ENCODE measurements at places on chromosomes 13 and 19.

- no peak for DNase-seq
Observed at GRCh38 chr19:17737690-17738153, 13.6 kb upstream of the FCHO1 start.

GRCh38 chr19:28633319-28634018 is 579.5 kb downstream of the UQCRFS1 start:
- DNase-seq = no peak

DNA sequence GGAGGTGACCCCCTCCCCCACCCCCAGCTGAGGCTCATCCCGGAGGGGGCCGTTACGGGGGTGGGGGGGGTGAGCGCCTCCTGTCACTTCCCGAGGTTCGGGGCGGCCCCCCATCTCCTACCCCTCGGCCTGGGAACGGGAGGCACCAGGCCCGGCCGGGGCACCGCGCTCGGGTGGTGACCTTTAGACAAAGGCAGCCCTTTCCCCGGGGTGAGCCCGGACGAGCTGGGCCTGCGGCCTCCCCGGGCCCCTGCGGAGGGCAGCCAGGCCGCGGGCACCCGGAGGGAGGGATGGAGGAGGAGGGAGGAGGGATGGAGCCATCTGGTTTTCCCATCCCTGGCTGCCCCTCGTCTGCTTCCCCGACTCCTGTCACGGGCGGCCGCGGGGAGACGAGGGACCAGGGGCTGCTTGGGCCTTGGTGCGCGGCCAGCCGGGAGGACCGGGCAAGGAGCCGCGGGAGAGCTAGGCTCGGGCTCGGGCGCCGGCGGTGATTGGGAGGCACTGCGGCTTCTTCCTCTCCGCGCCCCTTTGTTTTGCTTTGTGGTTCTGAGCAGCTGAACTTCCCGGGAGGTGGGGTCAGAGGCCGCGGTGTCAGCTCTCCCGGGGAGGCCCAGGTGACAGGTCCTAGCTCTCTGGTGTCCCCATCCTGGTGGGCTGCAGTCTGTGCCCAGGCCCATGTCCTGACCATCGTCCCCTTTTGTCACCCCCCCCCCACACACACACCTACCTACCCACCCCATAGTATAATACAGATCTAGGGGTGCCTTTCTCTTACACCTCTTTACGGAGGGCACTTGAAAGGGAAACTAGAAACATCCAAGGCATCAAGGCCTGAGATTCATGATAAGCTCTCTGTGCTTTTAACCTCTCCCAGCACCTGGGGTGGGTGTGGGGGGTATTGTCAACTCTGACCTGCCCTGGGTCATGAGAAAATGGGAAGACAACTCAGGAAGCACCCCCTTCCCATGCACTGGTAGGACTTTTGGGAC is 1.3 kb downstream of the BICRA start:
- no peak for DNase-seq

GRCh38 chr19:38035515-38036495 is 128.8 kb downstream of the SIPA1L3 start:
- DNase-seq = no peak

DNA sequence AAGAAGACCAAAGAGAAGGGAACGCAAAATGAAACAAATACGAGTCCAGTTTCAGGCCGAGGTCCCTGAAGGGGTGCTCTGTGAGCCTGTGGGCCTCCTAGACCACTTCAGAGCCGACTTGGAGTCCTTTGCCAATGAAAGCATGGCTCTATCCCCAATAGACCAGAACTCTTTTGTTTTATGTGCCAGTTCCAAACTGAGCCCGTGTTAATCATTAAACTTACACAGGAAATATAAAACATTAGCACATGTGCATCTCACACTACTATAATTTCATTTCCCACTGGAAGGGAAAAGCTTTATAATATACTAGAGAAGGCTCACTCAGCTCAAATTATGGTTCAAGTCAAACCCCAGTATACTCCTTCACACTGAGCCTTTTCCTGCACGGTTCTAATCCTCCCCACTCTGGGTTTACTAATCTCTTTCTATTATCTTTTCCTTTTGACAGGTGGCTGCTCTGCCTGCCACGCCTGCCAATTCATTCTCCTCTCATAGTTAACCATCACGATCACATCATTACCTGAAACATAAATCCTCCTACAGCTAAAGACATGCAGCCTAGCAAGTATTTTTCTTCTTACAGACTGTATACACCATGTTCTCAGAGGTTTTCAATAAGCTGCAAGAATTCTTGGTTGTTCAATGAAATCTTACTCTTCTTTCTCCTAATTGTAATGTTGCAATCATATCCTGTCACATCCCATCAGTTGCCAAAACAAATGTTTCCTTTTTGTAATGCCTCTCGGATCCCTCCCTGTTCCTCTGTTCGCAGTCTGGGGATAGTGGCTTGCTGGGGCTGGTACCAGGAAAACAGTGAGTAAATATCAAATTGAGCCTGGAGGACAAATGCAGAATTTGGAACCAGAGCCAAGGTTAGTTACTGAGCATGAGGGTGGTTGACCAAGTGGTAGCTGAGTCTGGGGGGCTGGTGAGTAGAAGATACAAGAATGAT is 18.8 kb upstream of the WASF3 start:
- DNase-seq = no peak

GRCh38 chr19:28196101-28196500 is 1016.9 kb downstream of the UQCRFS1 start:
- no peak for DNase-seq

- DNase-seq = peak; percentile 48
Observed at GRCh38 chr13:27379694-27380641, 44.5 kb upstream of the GTF3A start.

- DNase-seq = no peak
Observed at GRCh38 chr13:109899316-109899715, 112.9 kb upstream of the IRS2 start.

- DNase-seq = no peak
Observed at GRCh38 chr13:20891034-20891433, 11.5 kb downstream of the XPO4 start.

GRCh38 chr13:106986687-106987426 is 418.9 kb upstream of the ARGLU1 start:
- DNase-seq = no peak

DNA sequence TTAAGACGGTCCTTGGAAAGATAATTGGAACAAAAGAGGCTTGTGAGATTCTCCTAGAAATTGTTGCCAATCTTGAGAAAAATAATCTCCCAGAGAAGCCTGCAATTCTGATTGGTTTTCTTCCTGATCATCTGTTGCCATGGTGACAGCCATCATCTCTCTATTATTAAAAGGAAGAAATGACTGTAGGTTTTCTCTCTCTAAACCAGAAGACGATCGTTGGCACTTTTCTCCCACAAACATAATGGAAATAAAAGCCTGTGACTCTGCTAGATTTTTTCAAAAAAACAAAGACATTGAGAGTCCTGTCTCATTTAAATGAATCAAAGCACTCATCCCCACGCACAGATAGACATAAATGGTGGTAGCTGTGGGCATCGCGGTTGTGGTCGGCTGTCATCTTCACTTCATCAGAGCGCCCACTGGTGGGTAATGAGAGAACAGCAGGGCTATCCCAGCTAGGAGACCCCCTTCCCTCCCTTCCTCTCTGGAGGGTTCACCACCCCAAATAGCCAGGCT is 21.7 kb upstream of the CALM3 start:
- DNase-seq = no peak

- no peak for DNase-seq
Observed at GRCh38 chr19:38842439-38843174, 7.2 kb downstream of the HNRNPL start.

GRCh38 chr13:20703780-20704458 is 420 bp downstream of the IL17D start:
- peak; percentile 70 for DNase-seq

DNA sequence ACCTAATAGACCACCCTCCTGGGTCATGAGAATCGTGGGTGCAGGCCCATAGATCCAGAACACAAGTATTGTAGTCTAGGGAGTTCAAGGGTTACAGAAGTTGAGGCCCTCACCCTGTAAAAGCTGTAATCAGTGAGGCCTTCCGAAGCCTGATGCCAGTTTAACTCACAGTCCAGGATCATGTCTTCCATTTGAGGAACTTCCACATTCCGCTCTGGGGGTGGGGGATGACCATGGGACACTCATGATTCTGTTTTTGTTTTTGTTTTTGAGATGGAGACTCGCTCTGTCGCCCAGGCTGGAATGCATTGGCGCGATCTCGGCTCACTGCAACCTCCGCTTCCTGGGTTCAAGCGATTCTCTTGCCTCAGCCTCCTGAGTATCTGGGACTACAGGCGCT is 1.7 kb upstream of the RASIP1 start:
- DNase-seq = no peak

GRCh38 chr19:10126213-10126639 is 6.5 kb upstream of the EIF3G start:
- DNase-seq = no peak

- DNase-seq = no peak
Observed at GRCh38 chr13:29917650-29918049, 67.2 kb upstream of the UBL3 start.

- DNase-seq = no peak
Observed at GRCh38 chr13:37001921-37002250, 1.3 kb downstream of the EXOSC8 start.

DNA sequence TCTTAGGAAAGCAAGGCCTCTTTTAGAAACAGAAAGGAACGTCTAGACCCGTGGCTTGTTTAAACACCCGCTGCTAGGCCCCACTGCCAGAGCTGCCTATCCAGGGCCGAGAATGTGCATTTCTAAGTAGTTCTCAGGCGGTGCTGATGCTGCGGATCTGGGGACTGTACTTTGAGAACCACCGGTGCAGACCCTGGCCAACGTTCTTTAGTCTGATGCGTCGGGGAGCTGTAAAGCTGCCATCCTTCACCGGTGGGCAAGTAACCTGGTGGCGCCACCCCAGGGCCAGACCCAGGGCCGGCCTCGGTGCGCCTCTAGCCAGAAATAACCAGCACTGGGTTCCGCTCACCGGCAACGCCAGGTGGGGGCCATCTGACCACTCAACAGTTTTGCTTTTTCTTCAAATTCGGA is 47.1 kb downstream of the TGDS start:
- peak; percentile 18 for DNase-seq

Measured in HTR-8/SVneo (cell line).